Cerebellar nuclear complex (tissue), 1 donor: ENCODE measurements at places on chromosomes 16 and 17.

GRCh38 chr17:19760746-19761145 lies 12.6 kb upstream of the ALDH3A1 start:
- no peak for DNase-seq

- DNase-seq: no peak
Measured at GRCh38 chr17:14942526-14943190, 322.5 kb downstream of the PMP22 start.

DNA sequence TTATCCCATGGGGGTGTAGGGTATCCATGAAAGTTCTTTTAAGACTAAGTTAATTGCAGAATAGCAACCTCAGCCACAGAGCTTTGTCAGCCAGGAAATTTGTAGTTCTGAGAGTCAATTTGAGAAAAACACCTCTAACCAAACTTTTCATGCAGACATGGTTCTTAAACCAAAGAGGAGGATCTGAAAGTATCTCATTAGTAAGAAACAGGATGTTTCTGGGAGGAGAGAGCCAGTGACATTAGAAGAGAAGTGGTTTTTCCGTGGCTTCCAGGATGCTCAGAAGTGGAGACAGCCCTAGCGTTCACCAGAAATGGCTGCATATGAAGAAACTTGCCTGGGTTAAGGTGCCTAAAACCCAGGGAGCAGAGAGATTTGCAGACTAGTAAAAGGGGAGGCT lies 7.9 kb downstream of the GNAO1 start:
- DNase-seq: no peak

GRCh38 chr16:69424935-69425784 lies 741 bp downstream of the CYB5B start:
- DNase-seq: no peak

DNA sequence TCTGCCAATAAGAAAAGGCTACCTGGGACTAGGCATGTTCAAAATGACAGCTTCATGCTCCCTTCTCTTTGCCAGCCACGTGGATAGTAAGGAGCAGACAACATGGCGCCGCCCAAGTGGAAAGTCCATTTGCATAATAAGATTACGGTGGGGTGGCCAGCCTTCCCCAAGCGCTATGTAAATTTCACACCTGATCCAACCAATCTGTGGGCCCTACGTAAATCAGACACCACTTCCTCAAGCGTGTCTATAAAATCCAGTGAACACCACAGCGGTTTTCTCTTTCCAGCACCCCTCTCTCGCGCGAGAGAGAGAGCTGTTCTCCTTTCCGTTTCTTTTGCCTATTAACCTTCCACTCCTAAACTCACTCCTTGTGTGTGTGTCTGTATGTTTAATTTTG lies 140.3 kb upstream of the ERCC4 start:
- DNase-seq: no peak
